ENCODE measurements at places on chromosomes 2 and 18.
A peak's percentile ranks its signal among the peaks of the same experiment; 100 is the strongest.

- no peak for DNase-seq
These were observed 28.9 kb upstream of the GALR1 start for GRCh38 chr18:77220726-77221125.

GRCh38 chr2:2705871-2706270, 374.8 kb upstream of the MYT1L start:
- no peak for DNase-seq

GRCh38 chr2:86617738-86618137, 5.9 kb downstream of the RNF103 start:
- no peak for DNase-seq

- DNase-seq, result no peak
These were observed 477.5 kb downstream of the SLC4A3 start for GRCh38 chr2:220104871-220105351.

DNA sequence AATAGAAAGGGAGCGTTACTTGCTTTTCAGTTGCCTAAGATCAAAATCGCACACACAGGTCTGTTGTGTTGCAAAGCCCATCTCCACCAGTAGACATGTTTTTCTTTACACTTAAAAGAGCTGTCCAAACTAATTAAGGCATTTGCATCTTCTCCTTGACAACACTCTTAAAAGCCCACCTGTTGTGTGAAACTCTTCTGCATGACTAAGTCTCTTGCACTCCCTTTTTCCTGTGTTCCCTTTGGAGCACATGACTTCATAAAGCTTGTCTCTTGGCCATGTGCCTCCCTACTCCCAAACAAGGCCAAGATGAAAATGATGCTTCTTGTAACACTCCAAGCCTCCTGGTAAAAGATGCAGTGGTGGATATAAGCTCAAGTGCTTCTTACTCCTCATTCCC, 26.1 kb downstream of the PID1 start:
- no peak for DNase-seq

DNA sequence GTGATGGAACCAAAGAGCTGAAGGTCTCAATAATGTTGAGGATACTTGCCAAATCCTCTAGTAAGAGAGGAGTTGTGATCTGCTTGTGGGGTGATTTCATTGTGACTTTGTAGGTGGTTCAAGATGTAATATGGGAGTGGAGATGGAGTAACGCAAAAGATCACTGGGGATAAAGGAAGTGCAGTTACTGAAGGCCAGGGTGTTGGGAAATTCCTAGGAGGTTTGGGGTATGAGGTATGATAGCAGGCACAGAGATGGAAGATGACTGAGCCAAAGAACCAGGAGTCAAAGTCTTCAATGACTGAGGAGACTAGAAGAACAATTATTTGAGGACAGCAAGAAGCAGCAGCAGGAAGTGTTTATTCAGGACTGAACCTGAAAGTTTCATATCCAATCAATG, 222.6 kb downstream of the NCKAP5 start:
- DNase-seq, result no peak

GRCh38 chr2:72149556-72150156, 2.0 kb upstream of the CYP26B1 start:
- peak; percentile 38 for DNase-seq

DNA sequence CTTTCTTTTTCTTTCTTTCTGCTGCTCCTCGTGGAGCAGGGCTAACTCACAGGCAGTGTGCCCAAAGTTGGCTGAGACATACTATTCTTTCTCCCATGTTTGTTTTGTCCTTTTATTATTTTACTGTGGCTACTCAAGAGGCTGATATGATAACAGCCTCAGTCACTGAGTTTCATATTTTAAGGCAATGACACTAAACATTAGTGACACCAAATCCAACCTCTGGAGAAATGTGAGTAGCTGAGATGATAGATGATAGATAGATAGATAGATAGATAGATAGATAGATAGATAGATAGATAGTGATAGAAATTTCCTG, 45.8 kb upstream of the GLS start:
- no peak for DNase-seq

- DNase-seq, result no peak
These were observed 40.3 kb upstream of the ATP8B1 start for GRCh38 chr18:57843386-57843785.

DNA sequence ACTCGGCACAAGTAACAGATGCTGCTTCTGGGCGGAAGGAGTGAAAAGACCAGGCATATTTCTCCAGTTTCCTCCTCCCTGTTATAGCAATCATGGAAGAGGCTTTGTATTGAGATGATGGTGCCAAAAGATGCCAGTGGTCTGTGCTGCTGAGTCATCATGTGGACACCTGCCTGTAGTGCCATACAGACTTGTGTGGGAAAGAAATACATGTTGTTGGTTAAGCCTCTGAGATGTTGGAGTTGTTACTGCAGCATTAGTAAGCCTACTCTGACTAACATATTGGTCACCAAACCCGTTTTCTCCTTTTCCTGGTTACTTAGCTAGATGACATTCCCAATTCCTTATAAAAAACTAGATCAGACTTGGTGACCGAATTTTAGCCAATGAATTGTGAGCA, 356.9 kb downstream of the ZNF521 start:
- no peak for DNase-seq

- no peak for DNase-seq
These were observed 698 bp upstream of the TMEM237 start for GRCh38 chr2:201644001-201644400.

- DNase-seq, result no peak
These were observed 86.0 kb downstream of the TTC32 start for GRCh38 chr2:19815746-19816145.

DNA sequence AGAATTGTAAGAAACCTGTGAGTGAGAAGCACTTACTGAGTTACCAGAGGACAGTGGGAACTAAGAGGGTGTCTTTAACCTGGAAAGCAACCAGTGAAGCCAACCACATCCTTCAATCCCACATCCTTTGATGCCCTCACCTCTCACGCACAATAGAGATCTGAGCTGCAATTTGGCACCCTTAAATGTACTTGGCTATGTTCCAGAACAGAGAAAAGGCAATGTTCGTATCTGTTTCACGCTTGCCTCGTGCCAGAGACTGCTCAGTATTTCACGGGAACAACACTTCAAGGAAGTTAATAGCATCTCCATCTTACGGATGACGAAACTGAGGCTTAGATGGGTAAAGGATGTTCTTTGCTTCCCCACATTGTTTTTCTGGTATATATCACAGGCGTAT, 167.4 kb downstream of the DPP10 start:
- no peak for DNase-seq

DNA sequence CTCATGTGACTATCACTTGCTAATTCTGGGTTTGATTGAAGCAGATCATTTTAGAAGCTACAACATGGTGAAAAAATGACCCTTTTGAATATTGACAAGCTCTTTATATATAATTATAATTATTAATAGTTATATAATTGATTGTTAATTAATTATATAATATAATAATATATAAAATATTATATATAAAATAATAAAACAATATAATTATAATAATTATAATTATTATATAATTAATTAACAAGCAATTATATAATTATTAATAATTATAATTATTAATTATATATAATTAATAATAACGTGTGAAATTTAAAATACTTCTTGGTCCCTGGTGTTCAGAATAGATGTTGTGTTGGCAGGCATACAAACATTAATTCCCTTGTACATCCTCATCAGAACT, 404.1 kb upstream of the CDH19 start:
- DNase-seq, result no peak

DNA sequence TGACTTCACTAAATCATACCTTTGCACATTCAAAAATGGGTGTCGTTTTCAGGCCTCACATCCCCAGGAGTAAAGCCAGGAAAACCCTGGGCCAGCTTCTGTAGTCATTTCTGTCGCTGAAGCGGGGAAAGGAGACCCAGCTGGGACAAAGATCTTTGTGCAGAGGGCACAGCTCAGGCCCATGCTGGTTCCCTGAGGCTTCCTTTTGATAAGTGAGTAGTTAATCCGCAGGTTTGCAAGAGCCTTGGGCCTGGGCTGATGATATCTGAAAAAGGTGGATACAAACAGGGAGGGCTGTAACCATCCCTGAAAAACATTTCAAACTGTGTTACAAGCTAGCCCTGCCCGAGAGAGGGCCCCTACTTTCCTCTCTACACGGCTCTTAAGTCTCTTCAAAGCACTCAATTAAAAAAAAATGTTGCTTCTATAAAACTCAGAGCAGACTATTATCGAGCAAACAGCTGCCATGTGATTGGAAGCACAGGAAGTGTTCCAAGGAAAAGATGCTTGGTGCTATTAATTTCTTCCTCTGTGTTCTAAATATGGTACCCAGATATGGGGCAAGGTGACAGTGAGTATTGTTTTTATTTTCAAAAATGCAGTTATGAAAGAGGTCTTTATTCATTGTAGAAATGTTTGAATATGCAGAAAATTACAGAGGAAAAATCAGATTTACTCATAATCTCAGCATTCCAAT, 117.2 kb downstream of the LNPK start:
- DNase-seq, result no peak

Data from mucosa of descending colon (tissue), 3 donors.